ENCODE measurements at places on chromosomes 6 and 20.

- DNase-seq = no peak
Observed at GRCh38 chr6:43328528-43328927, 19.9 kb upstream of the CRIP3 start.

- DNase-seq = no peak
Observed at GRCh38 chr20:931401-931800, 15.3 kb upstream of the ANGPT4 start.

DNA sequence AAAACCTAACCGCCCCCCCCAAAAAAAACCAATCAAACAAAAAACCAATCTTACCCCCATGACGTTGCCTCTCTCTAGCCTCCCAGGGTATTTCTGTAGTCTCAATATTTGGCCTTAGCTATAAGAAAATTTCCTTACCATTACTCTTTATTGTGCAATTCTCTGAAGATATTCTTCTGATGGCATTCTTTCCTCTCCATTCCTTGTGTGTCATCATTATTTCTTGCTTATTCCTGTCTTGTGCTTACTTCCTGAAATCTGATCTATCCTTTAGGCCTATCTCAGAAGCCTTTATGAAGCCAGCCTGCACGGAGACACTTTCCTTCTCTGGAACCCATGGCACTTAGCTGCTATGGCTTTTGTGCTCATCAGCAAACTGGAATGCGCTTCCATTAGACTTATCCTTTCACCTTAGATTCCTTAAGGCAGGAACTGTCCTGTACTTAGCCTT lies 65.9 kb upstream of the DDR1 start:
- DNase-seq = no peak

DNA sequence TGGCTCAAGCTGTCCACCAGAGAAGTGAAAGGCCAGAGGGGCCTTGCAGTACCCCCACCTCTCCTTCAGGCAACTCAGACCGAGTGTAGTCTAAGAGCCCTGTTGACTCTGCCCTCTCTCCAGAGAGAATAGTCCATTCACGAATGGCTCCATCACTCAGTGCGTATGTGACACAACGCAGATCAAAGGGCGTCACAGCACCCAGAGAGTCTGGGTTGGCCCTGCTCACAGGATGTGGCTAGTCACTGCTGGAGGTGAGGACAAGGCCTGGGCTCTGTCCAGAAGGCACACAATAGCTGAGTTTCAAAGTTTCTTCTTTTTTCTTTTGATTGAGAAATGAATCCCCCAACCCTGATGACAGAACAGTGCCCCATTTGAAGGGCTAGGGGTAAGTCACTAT lies 74.1 kb downstream of the TRMT11 start:
- DNase-seq = no peak

DNA sequence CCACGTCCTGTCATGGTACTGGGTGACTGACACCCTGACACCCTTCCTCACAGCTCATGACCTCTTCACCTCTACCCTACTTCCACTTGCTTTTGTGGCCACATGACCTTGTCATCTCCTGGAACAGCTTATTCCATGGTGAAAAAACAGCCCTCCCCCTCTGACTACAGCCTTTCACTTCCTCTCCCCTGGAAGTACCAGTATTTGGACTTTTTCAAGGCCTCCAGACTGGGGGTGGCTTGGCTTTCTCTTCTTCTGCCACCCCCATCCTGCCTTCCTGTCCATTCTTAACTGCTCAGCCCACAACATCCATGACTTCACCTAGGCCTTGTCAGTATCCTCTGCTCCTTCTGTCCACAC lies 168.4 kb downstream of the CARMIL1 start:
- DNase-seq = no peak

DNA sequence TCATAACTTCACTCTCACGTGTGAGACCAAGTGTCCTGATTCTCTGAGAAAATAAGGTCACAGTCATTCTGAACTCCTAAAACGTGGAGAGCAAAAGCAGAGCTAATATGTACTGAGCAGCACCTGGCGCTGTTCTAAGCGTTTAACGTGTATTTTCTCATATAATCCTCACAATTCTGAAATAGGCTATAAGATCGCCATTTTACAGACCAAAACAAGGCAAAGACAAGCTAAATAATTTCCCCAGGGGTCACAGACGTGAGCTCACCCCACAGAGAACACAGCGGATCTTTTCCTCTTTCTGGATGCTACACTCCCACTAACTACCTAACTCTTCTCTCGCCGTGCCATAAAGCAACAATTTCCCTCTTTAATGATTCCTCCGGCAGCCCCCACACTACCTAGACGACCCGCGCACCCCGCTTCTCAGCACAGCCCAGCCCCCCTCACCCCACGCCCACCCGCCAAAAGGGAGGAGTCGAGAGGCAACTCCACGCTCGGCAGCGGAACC lies 636 bp downstream of the SUPT3H start:
- peak; percentile 64 for DNase-seq

GRCh38 chr6:98560841-98561240 lies 273.5 kb upstream of the POU3F2 start:
- no peak for DNase-seq

- DNase-seq = no peak
Observed at GRCh38 chr6:139303185-139303584, 11.4 kb upstream of the TXLNB start.

DNA sequence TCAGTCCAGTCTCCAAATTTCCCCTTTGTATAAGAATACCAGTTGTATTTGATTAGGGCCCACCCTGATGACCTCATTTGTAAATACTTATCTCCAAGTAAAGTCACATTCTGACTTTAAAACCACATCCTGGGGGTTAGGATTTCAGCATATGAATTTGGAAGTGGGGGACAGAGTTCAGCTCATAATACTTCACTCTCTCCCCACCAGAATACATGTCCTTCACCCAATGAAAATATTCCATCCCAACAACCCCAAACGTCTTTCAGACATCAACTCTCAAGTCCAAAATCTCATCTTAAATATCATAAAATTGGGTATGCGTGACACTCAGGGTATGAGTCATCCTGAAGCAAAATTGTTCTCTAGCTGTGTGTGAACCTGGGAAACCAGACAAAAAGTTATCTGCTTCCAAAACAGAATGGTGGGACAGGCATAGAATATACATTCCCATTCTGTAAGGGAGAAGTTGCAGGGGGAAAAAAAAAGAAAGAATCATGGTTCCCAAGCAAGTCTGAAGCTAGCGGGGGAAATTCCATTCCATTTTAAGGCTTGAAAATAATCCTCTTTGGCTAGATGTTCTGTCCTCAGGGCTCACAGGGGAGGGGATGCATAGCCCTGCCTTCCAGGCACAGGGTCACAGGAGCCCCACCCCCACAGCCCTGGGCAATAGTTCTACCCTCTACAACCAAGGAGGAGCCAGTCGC lies 113.9 kb downstream of the ADAT2 start:
- no peak for DNase-seq

GRCh38 chr6:136757150-136757549 lies 35.1 kb downstream of the MAP3K5 start:
- DNase-seq = no peak

DNA sequence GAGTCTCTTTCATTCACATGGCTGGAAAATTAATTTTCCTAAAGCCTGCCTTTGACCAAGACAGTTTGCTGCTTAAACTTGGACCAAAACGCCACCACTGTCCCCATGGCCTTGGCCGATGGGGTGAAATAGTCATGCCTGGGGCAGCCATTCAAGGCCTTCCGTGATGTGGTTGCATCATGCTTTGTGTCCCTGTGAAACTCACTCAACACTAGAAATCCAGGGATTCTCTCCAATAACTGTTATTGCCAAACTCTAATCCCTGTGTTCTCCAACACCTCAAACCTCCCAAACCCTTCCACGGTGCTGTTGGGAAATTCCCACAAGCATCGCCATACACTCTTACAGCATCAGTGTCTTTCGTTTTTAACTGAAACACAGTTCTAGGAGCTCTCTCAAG lies 1.4 kb upstream of the TXNDC5 start:
- DNase-seq = no peak

GRCh38 chr20:8399947-8400346 lies 267.9 kb downstream of the PLCB1 start:
- no peak for DNase-seq

- DNase-seq = no peak
Observed at GRCh38 chr6:85116475-85116874, 333.4 kb upstream of the NT5E start.

- DNase-seq = no peak
Observed at GRCh38 chr20:40476461-40476860, 212.6 kb downstream of the MAFB start.

DNA sequence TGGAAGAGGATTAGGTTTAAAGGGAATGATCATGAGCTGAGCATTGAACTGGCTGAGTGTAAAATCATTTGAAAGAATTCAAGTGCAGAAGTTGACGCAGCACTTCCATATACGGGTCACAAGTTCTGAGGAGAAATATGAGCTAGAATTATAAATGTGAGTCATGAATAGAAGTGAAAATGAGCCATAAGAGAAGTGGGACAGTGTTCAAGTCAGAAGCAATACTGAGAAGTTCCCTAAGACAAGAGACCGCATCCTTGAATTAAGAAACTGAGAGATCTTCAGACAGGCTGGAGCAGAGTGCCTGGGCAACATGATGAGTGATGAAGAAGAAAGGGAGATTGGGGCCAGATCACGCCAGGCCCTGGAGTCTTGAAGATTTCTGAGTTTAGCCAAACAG lies 209.7 kb downstream of the TBX18 start:
- DNase-seq = no peak

DNA sequence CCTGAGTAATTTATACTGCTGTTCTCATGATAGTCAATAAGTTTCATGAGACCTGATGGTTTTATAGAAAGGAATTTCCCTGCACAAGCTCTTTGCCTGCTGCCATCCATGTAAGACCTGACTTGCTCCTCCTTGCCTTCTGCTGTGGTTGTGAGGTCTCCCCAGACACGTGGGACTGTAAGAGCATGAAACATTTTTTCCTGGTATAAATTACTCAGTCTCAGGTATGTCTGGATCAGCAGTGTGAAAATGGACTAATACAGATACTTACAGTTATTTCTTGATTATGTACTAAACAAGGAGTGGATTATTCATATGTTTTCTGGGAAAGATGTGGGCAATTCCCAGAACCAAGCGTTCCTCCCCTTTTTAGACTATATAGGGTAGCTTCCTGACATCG lies 1.9 kb upstream of the TRIM38 start:
- DNase-seq = no peak

DNA sequence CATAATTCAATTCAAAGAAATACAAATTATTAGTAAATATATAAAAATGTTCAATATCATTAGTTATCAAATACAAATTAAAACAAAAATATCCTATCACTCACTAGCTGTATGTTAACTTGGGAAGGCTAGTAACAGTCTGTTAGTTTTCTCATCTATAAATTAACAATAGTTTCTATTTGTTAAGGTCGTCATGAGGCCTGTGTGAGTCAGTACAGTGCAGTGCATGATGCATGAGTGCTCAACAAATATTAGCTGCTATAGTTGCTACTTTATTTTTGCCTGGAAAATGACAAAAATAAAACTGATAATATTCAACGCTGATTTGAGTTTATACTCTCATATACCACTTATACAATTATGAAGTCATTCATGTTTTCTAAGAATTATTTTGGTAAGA lies 401.6 kb upstream of the RUNX2 start:
- DNase-seq = no peak

- DNase-seq = no peak
Observed at GRCh38 chr6:132043148-132043547, 92.0 kb upstream of the CCN2 start.

DNA sequence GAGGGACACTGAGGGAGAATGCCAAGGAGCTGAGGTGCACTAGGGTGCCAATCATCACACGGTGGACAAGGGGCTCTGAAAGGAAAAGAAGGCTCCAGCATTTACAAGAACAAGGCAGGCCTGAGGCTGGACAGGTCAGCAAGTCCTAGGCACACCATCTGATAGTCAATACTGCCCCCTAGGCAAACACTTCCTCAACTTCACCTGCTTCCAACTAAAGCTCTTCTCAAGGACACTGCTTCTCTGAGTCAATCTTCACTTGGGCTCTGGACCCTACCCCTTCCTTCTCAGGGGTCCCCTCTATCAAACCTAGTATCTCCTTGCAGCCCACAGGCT lies 37.7 kb upstream of the SLC4A11 start:
- DNase-seq = no peak

- DNase-seq = no peak
Observed at GRCh38 chr6:6926856-6927255, 180.9 kb upstream of the RREB1 start.

DNA sequence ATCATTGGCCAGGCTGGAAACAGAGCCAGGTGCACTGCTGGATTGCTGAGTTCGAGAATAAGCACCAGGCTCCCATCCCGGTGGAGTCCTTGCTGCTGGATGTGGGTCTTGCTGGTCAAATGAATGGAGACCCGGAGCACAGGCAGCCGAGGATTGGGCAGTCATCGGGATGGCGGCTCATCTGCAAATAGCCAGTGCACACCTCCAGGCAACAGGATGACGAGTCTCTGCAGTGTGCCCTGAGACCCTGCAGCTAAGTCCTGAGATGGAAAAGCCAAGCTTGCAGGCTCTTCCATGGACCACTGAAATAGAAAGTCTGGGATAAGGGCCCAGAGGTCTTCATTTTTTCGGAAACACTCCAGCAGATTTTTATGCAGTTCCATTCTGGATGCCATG lies 143.5 kb downstream of the WDR27 start:
- no peak for DNase-seq

DNA sequence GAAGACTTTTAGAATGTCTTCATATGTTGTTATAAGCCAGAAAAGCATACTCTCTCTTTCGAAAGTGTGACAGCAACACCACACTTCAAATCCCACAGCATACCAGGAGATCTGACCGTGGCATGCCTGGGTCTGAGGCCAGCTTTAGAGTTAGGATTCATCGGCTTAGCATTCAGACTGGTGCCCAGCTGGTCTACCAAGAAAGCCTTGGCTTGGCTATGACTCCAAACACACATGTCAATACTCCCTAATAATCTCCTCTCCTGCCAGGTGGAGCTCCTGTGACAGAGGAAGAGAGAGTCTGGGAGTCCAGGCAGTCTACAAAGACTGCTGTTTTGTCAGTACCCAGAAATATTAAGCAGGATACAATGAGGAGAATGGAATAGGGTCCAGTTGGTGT lies 77.1 kb upstream of the MAN1A1 start:
- no peak for DNase-seq

DNA sequence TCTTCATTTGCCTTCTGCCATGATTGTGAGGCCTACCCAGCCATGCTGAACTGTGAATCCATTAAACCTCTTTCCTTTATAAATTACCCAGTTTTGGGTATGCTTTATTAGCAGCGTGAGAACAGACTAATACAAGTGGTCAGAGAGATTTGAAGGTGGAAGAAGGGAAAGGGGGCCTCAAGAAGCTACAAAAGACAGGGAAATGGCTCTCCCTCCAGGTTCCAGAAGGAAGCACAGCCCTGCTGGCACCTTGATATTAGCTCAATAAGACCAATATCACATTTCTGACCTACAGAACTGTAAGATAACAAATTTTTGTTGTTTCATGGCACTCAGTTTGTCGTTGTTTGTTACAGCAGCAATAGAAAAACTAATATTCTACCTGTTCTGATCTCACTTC lies 536.5 kb upstream of the MARCKS start:
- no peak for DNase-seq

GRCh38 chr6:127539272-127539671 lies 20.1 kb upstream of the MTCL3 start:
- DNase-seq = no peak

GRCh38 chr6:25601800-25602673 lies 50.0 kb upstream of the SCGN start:
- no peak for DNase-seq
